ENCODE measurements at places on chromosomes 5 and 9.

DNA sequence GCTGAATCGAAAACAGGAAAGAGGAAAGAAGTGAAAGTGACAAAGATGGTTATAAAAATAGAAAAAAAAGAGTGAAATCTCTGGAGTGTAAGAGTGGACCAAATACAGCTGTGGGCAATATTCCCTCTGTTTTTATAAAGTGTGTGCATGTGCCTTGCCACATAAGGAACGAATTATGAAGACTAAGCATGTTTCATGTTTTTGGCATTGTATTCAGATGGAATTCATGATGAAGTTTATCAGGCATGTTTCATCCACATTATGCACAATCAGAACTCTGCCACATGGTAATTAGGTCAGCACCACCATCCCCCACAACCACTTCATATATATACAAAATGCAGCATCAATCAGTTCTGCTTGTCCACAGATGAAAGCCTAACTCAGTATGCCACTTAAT lies 348.0 kb downstream of the ZNF608 start:
- no peak for DNase-seq

- no peak for DNase-seq
Measured at GRCh38 chr5:124404796-124405195, 341.6 kb downstream of the ZNF608 start.

DNA sequence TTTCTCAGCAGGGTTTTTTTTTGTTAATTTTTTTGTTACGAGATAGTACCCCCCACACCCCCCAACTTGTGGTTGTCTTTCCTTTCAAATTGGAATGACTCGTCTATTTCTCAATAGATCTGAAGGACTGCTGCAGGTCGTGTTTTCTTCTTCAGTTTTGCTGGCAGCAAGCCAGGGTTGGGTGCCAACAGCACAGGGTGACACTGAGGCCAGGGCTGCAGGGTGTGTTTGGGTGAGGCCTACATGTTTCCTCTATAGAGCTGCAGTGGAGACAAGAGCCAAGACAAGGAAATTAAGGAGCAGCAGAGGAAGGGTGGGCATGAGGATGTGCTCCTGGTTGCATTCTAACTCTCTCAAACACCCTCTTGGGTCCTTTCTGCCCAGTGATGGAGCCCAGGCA lies 52.2 kb downstream of the NXNL2 start:
- no peak for DNase-seq

DNA sequence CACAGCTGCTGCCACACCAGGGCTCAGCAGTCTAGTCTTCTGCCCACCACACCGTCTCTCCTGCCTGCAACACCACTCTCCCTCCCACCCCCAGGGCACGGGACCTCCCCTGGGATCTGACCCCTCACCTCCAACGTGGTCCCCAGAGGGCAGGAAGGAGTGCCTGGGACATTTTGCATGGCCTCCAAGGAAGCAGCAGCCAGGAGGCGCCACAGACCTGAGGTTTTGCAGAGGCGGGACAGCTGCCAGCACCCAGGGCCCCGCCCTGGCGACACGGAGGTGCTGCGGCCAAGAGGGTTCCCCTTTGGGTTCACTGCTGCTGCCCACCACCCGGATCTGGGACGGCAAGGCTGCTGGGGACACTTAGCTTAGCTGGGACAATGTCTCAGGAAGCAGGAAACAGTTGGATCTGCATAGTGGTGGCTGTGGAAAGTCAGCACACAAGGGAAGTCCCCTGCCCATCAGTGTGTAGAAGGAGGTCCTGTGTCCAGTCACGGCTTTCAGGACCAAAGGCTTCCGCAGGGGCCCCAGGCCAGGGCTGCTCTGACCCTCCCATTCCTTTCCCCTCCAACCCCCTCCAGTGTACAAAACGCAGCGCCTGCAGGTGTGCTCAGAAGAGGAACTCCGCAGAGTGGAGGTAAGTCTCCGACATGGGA lies 13.8 kb downstream of the PROP1 start:
- no peak for DNase-seq

- DNase-seq, result no peak
Measured at GRCh38 chr5:77210091-77210963, at the start of gene PDE8B. PDE8B (plus strand) TSS chr5:77210680; CDS start chr5:77210926, 246 bp downstream.

- DNase-seq, result no peak
Measured at GRCh38 chr5:93250424-93250823, 330.6 kb downstream of the NR2F1-AS1 start.
